ENCODE measurements at places on chromosomes 4 and X. TPM values are rescaled to one million over a fixed set of nuclear protein-coding genes. Genes with fewer than 3 reads are reported as not detected.

Gene GK
- total RNA-seq, result 48.3 TPM

Gene SRPX2
- 39.1 TPM for total RNA-seq

Gene DGKK
- 0.09 TPM for total RNA-seq

Gene S100P
- total RNA-seq, result 3.6 TPM

GRCh38 chr4:38322714-38323113, 341.3 kb upstream of the KLF3 start:
- no peak for DNase-seq

GRCh38 chr4:97577004-97577403, 566.3 kb downstream of the STPG2 start:
- no peak for DNase-seq

DNA sequence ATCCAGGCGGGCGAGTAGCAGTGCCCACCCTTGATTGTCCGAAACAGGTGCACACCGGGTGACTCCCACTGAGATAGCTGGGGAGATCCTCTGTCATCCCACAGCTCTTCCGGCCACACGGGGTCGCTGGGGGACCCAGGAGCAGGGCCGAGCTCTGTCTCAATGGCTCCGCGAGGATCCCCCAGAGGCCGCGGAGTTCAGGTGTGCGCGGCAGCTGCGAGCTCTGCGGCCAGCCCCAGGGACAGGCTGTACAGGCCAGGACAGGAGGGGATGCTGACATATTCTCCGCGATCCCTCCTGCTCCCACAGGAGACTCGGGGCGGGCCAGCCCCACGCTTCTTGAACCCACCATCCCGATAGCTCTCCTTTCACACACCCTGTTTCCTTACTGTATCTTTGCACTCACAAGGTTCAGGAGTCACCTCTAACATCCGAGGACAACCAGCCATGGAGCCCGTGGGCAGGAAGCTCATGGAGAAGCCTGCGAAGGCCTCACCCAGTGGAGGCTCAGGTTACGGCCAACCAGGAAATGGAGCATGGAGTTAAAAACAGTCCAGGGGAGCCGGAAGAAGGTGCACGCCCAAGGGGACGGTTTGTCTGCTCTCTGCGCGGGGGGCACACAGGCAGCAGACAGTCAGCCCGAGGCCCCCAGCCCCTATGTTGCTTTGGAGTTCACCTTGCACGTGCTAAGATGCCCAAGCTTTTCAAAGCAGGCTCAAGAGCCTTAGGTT, 77.9 kb upstream of the AMELX start:
- no peak for DNase-seq

- peak; percentile 90 for DNase-seq
Observed at GRCh38 chr4:122922877-122923511, 597 bp upstream of the NUDT6 start.

DNA sequence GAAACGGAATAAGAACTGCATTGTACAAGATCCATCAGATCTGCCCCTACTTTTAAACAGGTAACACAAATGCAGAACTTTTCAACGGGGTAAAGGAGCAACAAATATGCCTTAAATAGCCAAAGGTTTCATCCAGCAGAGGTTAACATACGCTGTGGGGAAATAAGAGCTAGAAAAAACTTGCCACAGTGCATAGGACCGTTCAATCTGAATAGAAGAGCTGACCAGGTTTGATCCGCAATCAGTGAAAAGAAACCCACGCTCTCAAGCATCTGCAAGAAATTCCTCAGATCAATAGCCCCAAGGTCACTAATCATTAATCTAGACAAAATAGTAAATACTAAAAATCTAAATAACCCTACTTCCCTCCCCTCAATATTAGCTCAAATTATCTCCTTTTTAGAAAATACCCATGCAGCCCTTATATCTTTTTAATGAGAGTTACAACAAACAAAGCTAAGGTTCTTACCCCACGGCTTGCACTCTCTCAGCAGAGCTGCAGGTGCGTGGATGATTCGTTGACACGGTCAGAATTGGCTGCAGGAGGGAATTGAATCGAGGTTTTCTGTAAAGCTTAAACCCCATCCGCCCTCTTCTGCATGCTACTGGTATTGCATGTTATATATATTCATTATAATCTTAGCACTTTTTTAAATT, at the start of gene TLR10:
TSS of gene TLR10 (minus strand) at position 539 of the 657 bp plus-strand sequence. CDS start 7,400 bp downstream, outside the sequence.
- no peak for DNase-seq

DNA sequence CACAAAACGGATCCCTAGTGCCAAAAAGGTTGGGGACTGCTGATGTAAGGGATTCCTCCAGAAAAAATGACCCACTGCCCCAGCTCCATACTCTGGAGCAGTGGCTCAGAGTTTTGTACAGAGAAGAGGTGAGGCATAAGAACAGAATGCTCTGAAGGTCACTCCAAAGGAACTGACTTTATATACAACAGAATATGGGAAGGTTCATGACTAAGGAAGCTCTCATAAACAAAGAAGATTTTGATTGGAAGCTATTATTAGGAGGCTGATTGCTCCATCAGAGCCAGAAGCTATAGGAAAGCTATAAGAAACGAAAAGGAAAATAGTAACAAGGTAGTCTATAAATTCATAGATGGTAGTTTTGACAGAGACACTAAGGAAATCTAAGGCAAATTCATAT, 203.1 kb downstream of the SLC7A11 start:
- DNase-seq, result no peak

GRCh38 chr4:15688051-15688450, 6.4 kb downstream of the FAM200B start:
- DNase-seq, result no peak

DNA sequence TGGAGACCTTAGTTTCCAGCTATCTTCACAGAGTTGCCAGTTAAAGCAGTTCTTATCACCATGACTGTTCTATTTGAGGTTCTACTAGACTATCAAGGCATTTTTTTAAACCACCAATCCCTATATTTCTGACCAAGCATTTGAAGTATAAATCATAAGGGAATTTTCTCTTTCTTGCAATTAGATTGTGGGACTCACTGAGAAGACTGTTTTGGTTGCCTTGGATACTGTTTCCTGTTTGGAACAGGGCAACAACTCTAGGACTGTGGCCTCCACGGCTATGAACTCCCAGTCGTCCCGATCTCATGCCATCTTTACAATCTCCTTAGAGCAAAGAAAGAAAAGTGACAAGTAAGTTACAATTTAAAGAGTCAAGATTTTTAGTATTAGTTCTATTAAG, 11.8 kb downstream of the KIF4A start:
- no peak for DNase-seq

- no peak for DNase-seq
Observed at GRCh38 chrX:15678339-15678738, 13.7 kb upstream of the CLTRN start.

DNA sequence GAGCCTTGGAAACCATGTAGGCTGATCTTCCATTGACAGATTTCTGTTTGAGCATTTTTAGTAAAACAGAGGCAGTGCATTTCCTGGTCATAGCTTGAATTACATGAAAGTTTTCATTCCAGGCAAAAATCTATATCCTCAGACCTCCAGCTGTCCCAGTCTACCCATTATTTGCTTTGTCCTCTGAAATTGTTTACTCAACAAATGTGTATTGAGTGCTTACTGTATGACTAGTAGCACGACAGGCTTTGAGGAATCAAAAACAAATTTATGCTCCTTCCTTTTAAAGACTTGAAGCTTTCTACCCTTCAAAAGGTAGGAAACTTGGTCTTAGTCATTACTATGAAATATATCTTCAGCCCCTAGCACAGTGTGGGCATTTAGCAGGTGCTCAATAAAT, 307.9 kb upstream of the IGFBP7 start:
- DNase-seq, result no peak

DNA sequence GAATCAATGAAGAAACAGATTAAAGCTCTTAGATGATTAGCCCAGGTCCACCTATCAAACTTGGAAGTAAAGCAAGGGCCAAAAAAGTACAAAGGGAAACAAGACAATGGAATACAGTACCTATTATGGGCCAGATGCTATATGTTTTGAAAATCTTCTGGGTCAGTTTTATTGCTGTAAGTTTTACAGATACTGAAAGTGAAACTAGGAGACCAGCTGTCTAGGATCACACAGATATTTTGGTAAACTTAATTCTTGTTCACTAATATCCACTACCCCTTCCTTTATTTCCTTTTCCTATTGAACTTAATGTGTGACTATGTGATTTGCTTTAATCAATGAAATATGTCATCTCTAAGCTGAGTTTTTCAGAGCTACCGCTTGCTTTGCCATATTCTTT, 505.4 kb upstream of the PITX2 start:
- DNase-seq, result no peak
